ENCODE measurements at places on chromosomes 3 and 15. TPM values are rescaled to one million over a fixed set of nuclear protein-coding genes. Genes with fewer than 3 reads are reported as not detected.

The CRYBG3 gene
- 9.4 TPM for total RNA-seq

The IMPG2 gene
- total RNA-seq = 0.03 TPM

The RTP1 gene
- total RNA-seq = 0.43 TPM

The CDCP1 gene
- total RNA-seq = 0.12 TPM

The ZNF774 gene
- 1.9 TPM for total RNA-seq

The INTS14 gene
- 54.2 TPM for total RNA-seq

The CGNL1 gene
- 4.0 TPM for total RNA-seq

The GPR27 gene
- total RNA-seq = 18.3 TPM

The PPM1M gene
- 1.1 TPM for total RNA-seq

The ITGB5 gene
- 108 TPM for total RNA-seq

The RETNLB gene
- not detected for total RNA-seq

The TGM4 gene
- 0.04 TPM for total RNA-seq
